HS-5 (cell line): ENCODE measurements at places on chromosomes 4 and X.

GRCh38 chr4:114905017-114905416 is 208.4 kb downstream of the NDST4 start:
- DNase-seq, result no peak

DNA sequence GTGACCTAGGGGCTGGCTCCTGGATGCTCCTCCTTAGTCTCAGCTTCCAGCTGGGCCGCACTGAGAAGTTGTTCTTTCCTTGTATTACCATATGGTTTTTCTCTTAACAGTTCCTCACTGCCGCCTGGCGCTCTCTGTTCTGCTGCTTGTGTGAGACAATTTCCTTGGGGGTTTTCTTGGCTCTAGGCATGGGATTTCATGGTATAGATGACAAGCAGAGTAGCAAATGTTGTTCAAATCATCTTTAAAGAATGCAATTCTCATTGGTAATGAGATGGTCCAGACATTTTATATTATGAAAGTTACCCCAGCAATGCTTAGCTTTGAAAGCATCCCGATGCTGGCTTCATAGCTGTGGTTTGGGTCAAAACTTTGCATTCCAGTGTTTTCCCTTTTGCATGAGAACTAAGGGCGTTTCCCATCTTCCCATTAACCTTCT is 37.6 kb downstream of the SEPTIN11 start:
- peak; percentile 94 for DNase-seq

GRCh38 chr4:129600898-129601297 is 504.9 kb downstream of the C4orf33 start:
- no peak for DNase-seq

GRCh38 chrX:110321670-110322069 is 3.8 kb upstream of the AMMECR1 start:
- no peak for DNase-seq

- no peak for DNase-seq
Measured at GRCh38 chrX:50158593-50158992, 42.2 kb downstream of the AKAP4 start.

DNA sequence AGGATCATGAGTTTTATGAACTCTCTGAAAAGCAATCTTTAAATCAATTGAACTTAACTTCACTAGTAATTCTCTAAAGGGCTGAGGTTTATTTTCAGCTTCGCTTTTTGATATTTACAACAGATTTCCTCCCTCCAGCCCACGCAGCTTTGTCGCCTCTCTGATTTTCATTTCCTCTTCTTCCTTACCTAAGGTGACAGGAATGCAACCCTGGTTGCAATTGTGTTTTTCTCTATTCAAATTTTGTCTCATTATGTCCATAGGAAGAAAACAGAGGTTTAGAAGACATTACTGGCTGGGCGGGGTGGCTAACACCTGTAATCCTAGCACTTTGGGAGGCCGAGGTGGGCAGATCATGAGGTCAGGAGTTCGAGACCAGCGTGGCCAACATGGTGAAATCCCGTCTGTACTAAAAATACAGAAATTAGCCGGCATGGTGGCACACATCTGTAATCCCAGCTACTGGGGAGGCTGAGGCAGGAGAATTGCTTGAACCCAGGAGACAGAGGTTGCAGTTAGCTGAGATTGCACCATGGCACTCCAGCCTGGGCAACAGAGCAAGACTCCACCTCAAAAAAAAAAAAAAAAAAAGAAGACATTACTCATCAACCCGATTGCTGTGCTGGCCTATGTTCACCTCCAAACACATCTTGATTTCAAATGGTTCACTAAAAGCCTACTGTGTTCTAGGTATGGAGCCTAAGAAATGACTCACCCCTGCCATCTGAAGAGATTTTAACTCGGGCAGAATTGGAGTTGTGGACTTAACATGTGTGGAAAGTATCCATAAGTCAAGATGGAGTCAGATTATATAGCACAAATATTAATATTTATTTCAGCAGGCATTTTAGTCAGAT is 36.8 kb downstream of the VSIG4 start:
- no peak for DNase-seq

GRCh38 chr4:39410415-39410814 is 3.7 kb downstream of the KLB start:
- no peak for DNase-seq

GRCh38 chrX:10534611-10535010 is 85.8 kb downstream of the MID1 start:
- peak; percentile 57 for DNase-seq

GRCh38 chr4:145618210-145618931 is 814 bp upstream of the MMAA start:
- DNase-seq, result no peak

DNA sequence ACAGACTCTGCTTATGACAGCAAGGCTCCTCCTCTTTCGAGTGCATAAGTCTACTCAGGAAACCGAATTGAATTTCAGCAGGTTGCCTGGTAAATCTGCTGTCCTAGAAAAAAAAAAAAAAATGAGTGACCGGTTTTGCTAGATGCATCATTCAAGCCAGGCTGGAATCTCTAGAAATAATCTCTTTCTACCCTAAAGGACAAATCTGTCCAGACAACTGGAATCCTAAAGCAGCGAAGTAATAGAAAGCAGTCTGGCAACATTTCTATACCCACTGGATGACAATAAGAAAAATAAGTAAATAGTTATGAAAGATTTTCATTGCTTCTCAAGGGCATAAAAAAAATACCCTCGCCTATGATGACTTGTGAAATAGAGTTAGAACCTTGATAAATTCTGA is 703.5 kb downstream of the RPA4 start:
- no peak for DNase-seq

DNA sequence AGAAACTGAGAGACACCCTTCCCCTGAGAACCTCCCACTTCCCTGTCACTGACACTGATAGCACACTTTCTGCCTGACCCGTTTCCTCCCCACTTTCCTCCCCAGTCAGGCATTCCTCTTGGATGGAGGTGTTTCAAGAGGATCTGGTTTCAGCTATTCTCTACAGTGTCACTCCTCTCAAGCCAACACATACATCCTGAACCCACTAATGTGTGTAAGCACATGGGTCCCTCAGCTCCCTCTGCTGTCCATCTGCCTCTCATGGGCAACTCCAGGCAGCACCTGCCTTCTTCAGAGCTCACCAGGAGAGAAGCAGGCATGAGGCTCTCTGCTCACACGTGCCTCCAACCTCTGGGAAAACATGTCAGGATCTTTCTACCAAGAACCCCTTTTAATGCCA is 207.6 kb downstream of the NAF1 start:
- DNase-seq, result no peak

DNA sequence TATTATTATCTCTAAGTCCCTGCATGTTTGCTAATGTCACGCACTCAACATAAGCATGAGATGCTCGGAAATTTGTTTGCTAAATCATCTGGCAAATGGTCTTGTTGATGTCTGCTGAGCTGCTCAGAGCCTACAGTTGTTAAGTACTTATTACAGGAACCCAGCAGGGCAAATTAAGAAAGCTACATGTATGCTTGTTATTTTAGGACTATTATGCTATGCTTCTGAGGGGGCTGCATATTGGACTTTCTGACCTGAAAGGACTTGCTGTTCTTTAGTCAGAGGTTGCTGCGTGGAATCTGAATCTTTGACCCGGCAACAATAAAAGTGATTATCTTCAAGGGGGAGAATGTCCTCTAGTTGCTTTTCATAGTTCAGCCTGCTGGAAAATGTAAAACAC is 36.3 kb upstream of the TENM3 start:
- no peak for DNase-seq

GRCh38 chr4:35723973-35724372 is 520.3 kb downstream of the ARAP2 start:
- no peak for DNase-seq

DNA sequence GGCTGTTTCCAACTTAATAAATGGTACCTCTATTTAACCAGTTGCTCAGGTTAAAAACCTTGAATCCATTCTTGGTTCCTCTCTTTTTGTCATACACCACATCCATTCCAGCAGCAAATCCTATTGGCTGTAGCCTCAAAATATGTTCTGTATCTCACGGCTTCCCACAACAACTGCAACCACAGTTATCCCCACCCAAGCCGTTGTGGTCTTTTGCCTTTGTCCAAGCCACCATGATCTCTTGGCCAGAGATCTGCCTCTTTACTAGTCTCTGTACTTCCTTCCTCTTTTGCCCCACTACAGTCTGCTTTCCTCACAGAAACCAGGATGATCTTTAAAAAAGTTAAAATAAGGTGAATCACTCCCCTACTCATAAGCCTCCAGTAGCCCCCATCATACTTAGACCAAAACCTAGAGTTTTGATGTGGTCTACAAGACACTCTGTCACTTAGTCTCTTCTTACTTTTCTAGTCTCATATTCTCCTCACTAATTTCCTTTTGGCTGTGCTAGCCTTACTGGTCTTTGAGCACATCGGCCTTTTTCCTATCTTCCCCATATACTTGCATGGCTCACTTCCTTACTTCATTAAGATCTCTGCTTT is 10.3 kb downstream of the MAOA start:
- no peak for DNase-seq

GRCh38 chr4:182090186-182090585 is 153.0 kb upstream of the TENM3 start:
- DNase-seq, result no peak

DNA sequence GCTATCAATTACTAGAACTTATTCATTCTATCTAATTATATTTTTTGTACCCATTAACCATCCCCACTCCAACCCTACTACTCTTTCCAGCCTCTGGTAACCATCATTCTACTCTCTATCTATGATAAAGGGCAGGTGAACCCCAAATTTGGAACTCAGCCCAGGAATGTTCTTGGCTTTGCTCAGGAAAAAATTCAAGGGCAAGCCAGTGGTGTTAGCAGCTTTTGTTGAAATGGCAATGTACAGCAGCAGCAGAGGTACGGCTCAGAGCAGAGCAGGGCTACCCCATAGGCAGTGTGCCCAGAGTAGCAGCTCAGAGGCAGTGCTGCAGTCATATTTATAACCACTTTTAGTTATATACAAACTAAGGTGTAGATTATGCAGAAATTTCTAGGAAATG is 138.2 kb downstream of the RNF150 start:
- DNase-seq, result no peak

DNA sequence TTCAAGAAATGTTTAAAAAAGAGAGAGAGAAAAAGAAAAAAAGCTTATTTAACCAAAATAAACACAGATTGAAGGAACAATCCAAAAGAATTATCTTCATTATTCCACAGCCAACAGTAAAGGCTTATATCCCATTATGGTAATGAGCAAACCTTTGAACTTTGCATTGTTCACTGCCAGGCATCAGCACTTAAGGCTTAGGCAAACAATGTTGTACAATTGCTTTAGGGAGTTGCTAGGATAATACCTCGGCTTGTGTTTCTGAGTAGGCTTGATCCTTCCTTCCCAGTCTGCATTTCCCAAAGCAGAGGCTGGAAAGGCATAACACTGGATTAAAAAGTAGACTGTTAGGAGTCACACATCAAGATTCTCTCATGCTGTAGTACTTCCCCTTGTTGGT is 352.7 kb upstream of the IGFBP7 start:
- DNase-seq, result no peak

DNA sequence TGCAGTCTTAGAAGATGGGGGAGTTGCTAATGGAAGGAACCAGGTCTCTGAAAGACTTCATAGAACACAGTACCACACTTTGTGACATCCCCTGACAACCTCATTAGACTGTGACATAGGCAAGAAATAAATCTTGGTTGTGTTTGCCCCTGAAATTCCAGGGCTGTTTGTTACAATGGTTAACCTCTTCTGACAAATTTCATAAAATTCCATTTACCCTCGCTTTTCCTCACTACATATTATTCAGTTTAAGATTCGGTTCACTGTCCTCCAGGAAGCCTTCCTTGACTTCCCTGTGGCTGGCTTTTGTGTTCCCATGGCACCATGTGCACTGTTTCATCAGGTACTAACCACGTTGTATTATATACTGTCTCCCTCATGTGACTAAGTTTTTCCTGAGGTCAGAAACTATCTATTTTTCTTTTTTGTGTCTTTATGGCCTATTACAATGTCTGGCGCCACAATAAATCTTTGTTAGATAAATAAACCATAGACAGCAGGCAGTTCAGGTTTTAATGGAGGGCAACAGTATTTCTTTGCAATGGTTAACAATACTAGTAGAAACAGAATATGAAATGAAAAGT is 54.2 kb downstream of the ATXN3L start:
- DNase-seq, result no peak

DNA sequence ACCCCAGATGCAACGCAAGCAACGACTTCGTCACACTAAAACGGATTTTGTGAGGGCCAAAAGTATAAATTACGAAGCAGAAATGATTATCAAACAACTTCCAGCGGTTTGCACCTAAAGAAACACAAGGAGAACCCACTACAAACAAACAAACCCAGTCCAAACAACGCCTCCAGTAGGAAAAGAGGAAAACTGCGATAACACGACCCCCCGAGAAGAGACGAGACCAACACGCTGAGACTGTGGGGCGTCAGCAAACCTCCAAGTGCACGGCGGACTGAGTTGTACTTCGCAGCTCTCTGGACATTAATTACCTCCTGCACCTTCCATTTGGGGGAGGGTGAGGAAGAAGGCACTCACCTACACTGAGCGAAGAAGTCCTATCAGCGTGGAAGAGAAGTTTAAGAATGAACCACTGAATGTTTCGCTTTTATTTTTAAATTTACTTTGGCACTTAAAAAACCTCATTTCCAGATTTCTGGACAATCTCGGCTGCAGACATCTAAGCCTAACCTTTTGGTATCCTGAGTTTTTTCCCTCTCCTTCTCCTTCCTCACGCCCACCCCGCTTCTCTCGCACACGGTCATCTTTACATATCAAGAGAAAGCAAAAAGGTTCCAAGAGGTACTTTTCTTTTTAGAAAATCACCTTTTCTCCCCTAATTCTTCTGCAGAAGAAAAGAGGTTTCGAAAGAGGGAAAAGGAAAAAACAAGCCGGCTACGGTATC is at the start of gene MAB21L2:
Gene MAB21L2, plus strand, starts transcription at position 6 of the 727 bp plus-strand sequence. CDS start 879 bp downstream, outside the sequence.
- DNase-seq, result no peak

DNA sequence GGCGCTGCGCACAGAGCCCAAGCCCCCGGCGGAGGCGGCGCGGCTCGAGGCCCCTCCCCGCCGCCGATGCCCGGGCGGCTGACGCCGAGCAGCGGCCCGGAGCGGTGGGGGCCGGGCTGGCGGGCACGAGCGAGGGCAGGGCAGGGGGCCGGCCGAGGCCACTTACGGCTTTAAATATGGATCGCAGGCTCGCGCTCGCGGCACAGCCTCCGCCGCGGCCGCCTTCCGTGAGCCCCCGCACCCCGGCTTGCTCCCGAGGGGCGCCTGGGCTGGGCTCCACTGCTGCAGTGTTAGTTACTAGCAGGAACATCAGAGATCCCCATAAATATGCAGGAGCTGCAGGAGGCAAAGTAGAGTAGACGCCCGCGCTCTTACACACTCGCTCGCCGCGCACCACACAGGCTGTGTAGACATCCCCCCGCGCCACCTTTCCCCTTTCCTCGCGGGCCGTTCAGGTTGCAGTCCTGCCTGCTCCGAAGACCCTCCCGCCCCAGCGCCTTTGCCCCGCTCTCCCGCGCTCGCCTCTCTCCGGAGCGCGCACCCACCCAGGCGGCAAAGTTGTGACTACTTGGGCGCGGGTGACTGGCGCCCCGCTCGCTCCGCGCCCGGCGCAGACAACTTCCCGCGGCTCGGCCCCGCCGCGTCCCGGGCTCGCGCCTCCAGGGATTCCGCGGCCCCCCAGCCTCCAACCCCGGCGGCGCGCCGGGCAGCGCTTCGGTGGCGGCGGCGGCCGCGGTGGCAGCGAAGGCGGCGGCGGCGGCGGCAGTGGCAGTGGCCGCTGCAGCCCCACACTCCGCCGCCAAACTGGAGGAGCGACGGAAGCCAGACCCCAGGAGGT is 152.0 kb upstream of the SLC4A4 start:
- DNase-seq, result no peak

GRCh38 chr4:158255727-158256324 is 45.5 kb downstream of the TMEM144 start:
- DNase-seq, result peak; percentile 22

- no peak for DNase-seq
Measured at GRCh38 chrX:129641469-129641868, 13.3 kb downstream of the APLN start.
